ENCODE measurements at places on chromosomes 7 and 10.
A peak's percentile ranks its signal among the peaks of the same experiment; 100 is the strongest.

DNA sequence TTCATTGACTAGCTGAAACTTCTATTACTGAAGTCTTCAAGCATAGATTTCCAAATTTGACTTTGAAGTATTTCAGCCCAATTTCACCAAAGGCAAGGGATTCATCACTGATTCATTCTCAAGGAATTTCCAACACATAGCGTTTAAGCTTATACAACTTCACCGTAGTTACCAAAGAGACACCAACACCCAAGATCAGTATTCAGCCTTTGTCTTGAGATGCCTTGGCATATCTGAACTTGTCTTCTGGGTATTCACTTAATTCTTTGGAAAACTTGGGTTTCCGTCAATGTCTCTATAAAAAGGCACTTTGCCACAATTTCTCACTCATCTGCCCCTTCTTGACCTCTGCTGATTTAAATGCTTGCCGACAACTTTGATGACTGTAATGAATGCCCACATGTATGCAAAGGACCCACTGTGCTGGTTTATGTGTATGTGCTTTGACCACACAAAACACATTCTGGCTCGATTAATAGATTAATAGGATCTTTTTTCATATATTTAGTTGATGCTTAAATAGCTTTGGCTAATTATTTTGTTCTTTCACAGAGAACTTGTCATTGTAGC lies 49.6 kb downstream of the TES start:
- no peak for DNase-seq

GRCh38 chr7:118152149-118152548 lies 31.8 kb upstream of the LSM8 start:
- DNase-seq = no peak

DNA sequence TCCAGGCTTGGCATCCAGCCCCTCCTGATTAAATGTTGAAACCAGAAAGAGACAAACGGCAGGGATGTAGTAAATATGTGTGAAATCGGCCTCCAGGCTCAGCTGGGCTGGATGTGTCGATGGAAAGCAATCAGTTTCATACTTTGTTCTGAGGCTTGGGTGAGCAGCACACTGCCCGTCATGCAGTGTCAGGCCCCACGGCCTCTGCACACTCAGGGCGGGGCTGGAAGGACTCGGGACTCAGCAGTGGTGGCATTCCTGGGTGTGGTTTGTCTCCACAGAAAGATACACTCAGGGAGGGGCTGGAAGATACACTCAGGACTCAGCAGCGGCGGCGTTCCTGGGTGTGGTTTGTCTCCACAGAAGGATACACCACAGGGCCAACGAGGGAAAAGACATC lies 22.0 kb downstream of the ADGRA1 start:
- no peak for DNase-seq

DNA sequence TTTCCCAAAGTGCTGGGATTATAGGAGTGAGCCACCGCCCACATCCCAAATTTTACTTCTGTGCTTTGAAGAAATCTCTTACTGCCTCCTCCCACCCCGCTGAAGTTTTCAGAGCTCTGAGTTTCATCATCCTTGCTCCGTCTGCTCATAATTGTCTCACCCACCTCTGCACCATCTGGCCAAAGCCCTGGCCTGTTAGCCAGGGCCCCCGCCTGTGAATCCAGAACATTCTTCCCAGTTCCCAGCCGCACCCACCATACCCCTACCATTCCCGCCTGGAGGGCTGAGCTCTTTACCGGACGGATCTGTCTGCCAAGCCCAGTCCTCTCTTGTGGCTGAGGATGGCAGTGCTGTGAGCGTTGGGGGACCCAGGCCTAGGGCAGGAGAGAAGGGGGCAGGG lies 14.5 kb downstream of the SSC4D start:
- no peak for DNase-seq

DNA sequence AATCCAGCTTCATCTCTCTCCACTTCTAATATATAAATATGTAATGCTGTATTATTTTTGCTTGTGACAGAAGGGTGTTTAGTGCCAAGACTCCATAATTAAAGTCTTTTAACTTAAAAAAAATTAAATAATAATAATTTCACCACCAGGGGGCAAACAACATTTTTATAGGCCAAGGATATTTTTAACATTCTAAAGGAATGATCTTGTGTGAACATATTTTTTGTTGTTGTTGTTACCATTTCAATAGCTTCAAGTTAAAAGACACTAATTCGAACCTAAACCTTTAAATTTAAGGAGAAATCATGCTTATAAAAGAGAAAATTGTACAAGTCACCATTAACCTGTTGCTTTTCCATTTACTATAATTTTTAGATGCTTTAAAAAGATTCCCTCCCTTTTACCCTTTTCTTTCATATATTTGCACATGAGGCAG lies 7.5 kb upstream of the DNAJC1 start:
- DNase-seq = no peak

GRCh38 chr7:48414011-48414732 lies 242.9 kb downstream of the ABCA13 start:
- DNase-seq = no peak

DNA sequence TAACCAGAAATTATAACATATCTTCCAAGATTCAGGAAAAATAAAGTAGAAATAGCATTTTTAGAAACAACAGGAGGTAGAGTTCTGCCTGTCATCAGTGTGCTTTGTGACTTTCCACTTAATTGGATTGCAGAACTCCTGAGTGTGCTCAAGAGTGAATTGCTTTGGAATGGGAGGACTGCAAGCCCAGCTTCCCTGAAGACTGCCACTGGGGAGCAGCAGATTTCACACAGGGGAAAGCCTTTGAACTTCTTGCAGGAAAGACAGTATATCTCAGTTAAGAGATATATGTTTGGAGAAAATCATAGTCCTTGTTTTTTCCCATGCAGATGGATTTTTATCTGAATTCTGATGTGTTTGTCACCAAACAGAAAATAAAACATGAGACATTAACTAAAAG lies 124.5 kb downstream of the TMEM168 start:
- DNase-seq = no peak

- DNase-seq = peak; percentile 84
Observed at GRCh38 chr10:132452651-132453469, 55.9 kb downstream of the PWWP2B start.

DNA sequence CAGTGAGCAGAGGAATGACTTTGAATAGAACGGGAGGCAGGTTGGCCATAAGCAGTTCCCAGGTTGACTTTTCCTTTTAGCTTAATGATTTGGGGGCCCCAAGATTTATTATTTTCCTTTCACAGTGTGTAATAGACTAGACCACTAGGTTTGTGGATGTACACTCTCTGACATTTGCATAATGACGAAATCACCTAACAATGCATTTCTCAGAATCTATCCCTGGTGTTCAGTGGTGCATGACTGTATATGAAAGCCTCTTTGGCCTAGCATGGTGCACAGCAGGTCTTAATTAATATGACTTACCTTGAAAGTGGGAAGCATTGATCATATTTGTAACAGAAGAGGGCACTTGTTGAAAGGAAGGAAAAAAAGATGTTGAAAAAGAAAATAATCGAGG lies 761.9 kb downstream of the TYW1 start:
- DNase-seq = no peak

DNA sequence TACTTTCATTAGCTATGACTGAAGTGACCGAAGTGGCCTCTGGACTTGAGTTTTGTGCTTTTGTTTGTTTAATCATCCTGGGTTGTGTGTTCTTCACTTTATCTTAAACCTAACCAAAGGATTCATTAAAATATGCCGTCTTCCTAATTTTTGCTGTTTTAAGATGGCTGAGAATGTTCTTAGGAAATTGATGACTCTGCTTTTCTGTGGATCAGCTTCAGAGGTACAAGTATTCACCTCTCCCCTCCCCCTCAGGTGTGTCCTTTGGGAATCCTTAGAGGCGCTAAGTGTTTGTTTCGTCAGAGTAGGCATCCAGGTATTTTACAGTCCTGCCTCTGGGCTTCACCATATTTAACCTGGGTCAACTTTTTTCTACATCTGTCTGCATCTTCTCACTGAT lies 1.1 kb downstream of the CCDC126 start:
- DNase-seq = no peak

DNA sequence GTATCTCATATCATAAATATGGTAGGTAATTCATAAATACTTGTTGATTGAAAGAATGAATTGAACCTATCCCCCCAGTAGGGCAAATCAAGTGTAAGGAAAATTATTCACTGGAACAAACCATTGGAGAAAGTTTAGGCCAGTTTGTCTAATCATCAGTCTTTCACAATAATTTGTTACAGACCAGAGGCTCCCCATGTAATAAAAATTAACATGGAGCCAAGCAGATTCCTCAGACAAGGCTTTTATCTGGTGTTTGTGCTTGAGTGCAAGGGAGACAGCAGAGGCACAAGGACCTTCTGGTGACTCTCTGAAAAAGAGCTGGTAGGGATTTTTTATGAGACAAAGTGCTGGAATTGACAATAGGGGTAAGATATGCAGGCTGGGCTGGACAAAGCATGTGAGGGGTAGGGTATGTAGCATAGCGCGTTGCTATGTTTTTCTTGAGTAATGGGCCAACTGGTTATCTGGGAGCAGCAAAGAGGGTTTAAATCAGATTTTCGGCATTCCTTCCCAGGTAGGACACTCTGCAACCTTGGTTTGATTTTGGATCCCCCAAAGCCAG lies 7.8 kb upstream of the PANK1 start:
- no peak for DNase-seq

DNA sequence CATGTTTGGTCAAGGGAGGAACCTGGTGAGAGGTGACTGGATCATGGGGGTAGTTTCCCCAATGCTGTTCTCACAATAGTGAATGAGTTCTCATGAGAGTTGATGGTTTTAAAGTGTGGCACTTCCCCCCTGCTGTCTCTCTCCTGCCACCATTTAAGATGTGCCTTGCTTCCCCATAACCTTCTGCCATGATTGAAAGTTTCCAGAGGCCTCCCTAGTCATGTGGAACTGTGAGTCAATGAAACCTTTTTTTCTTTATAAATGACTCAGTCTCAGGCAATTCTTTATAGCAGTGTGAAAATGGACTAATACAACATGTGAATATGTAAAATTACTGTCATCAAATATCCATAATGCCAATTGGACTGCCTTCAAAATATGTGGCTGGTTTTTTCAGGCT lies 165.5 kb upstream of the TARP start:
- no peak for DNase-seq

- no peak for DNase-seq
Observed at GRCh38 chr10:132113766-132114365, 48.1 kb downstream of the JAKMIP3 start.

GRCh38 chr7:80047856-80048459 lies 86.7 kb upstream of the GNAI1 start:
- DNase-seq = no peak

DNA sequence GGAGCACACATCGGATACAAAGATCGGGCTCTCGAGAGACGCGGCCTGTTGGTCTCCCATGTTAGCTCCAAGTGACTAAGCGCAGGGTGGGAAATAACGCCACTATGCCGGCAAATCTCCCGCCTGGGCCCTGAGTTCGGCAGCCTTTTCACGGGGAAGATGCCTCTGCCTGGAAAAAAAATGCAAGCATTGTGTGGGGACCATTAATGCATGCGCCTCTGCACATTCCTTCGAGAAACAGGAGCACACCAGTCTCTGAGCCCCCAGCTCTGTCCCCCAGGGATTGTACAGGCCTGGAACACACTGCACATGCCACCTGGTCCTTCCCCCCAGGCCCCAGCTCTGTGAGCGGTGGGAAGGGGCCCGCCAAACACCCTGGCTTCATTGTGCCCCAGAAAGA lies 44.1 kb downstream of the FBXW4 start:
- DNase-seq = peak; percentile 10

DNA sequence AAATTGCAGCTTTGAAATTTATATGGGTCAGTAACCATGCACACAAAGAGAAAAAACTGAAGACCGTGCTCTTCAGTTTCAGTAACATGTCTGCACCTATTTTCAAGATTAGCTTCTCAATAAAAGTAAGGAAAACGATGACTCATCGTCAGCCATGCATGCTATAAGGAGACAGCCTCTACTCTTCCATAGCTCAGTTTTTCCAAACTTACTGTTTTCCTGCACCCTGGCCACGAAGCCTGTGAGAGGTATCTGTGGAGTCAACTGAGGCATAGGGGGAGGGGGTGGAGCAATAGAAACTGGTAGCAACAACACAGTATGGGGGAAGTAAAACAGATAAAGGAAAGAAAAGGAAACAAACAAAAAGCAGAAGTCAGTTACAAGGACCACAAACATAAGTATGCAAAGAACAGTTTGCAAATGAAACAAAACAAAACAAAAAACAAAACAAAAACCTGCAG lies 58.0 kb downstream of the PDSS1 start:
- DNase-seq = no peak

DNA sequence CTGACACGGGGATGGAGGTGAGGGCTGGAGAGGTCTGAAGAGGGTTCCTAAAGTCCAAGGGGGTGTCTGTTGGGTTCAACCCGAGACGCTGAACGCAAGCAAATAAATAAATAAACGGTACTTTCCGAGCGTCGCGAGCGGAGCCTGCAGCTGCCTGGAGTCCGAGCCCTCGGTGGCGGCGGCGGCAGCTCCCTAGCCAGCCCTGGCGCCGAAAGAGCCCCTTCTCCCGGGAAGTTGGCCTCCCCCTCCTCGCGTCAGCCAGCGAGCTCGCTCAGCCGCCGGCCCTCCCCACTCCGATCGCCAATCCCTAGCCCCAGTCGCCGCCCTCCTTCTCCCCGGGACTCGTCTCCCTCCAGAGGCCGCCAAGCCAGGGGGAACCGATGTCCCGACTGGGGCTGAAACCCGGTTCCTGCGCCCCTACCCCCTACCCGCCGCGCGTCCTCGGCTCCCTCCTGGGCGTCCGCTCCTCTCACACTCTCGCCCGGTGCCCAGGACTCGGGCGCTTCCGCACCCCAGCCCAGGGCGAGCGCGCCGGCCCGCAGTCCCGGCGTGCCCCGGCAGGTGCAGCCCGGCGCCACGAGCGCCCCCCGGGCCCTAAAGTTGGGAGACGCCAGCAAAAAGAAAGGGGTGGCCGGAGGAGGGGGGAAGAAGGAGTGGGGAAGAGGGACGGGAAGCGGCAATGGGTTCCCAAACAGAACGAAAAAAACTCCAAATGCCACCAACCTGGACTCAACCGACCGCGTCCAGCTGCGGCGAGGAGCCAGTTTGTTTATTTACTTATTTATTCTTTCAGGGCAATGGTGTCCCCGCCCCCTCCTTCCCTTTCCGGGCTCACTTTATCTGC lies at the start of gene GFRA1:
Gene GFRA1 (minus strand): TSS at position 767 of the 844 bp plus-strand sequence. CDS start 1,177 bp downstream, outside the sequence.
- peak; percentile 80 for DNase-seq

Data from right kidney (tissue), 9 donors.